ENCODE measurements at places on chromosomes 16 and 17.

DNA sequence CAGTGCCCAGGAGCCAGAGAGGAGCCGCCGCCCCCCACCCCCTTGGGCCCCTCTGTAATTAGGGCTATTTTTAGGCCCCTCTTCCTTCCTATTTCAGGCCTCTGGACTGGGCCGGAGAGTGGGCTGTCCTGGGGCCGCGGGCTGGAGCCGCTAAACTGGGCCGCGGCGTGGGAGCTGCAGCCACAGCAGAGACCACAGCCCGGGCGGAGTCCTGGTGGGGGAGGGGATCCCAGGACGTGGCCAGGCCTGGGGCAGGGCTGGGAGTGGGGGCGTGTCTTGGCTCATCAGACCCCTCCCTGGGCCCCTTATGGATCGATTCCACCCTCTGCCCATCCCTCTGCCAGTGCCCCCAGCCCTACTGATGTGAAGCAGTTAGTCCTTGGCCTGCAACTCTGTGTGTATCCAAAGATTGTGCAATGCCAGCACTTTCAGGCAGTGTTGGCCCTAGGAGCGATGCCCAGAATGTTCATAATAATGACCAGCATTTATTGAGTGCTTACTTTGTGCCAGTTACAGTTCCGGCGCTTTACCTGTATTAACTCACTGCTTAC, 15.0 kb upstream of the TAC4 start:
- no peak for DNase-seq

DNA sequence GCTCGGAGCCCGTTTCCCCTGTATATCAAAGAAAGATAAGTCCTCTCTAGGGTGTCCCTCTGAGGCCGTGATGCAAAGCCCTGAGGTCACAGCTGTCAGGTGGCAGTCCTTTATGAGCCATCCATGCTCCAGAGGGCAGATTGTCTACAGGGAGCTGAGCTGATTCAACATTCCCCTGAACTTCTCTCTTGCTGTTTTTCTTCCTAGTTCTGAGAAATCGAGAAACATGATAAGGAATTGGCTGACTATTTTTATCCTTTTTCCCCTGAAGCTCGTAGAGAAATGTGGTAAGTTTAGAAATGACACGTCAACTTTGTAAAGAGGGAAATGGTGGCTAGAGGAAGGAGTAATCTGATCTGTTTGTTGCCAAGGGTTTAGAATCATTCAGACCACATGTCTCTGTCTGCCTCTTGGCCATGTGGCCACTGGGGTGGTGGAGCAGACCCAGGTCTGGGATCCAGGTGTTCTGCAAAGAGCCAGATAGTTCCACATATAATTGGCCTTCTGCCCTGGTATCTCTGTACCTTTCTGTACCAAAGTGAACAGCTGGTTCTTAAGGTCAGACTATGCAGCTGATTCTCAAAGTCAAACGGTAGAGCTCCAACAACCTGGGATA, 3.5 kb downstream of the CTNS start:
- DNase-seq, result no peak

DNA sequence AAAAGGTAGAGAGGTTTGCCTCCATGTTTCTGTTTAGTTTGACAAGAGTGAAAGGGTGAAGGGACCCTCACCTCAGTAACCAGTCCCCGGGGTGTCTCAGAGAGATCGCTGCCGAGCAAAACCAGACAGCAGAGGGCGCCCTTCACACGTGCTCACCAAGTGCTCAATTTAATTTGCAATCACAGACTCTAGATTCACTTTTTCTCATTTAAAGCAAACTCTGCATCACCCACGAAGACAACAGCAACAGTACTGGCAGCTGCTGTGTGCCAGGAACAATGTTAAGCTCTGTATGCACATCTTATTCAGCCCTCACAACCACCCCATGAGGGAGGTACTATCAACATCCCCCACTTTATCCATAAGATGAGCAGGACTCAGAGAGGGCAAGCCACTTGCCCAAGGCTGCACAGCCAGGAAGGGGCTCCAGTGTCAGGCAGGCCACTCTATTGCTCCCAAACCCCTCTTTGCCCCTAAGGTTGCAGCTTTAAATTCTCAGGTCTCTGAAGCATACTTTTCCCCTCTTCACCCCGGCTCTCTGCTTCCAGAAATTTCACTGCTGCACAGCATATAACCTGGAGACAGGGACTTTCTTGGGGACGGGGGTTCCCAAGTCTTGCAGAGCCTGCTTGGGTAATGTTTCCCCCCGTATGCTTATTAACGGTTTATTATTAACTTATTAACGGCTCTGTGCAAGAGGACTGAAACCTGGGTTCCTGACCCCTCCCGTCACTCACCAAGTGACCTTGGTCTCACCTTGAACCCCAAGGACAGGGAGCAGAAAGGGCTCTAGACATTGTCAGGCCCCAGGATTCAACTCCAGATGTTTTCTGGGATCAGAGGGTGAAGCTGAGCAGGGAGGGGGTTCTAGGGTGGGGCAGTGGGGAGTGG, 70.9 kb downstream of the CNGB1 start:
- DNase-seq, result peak; percentile 18

- DNase-seq, result no peak
Observed at GRCh38 chr17:37339321-37339720, 36.5 kb upstream of the C17orf78 start.

DNA sequence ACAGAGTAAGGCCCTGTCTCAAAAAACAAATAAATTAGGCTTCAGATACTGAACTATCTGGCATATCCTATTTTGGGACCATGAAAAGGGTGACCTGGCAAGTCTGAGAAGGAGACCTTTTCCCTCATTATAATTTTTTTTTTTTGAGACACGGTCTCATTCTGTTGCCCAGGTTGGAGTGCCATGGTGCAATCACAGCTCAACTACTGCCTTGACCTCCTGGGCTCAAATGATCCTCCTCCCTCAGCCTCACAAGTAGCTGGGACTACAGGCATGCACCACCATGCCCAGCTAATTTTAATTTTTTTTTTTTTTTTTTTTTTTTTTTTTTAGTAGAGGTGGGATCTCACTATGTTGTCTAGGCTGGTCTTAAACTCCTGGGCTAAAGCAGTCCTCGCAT, 37.3 kb downstream of the PLCG2 start:
- no peak for DNase-seq

DNA sequence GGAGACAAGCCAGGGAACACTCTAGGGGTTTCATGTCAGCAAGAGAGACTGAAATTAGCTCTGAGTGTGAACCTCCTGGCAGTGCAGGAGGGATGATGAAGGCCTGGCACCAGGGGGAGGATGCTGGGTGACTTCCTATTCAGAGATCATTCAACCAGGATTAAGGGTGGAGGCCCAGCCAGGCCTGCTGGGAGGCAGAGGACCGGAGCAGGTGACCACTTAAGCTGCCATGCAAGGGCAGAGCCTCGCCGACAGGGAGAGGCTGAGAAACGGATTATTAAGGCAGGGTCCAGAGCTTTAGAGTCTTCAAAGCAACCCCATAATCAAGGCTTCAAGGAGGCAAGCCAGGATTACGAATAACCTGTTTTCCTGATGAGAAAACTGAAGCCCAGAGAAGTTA, 10.6 kb upstream of the SRCIN1 start:
- DNase-seq, result no peak

GRCh38 chr16:72677662-72678447, 370.1 kb downstream of the ZFHX3 start:
- peak; percentile 72 for DNase-seq

GRCh38 chr17:78173097-78173715, 4.8 kb downstream of the SYNGR2 start:
- DNase-seq, result no peak

GRCh38 chr17:78258323-78259191, 27.1 kb downstream of the TMEM235 start:
- no peak for DNase-seq

- no peak for DNase-seq
Observed at GRCh38 chr17:45288825-45289224, 26.9 kb upstream of the SPATA32 start.

- peak; percentile 64 for DNase-seq
Observed at GRCh38 chr17:47810200-47810821, 11.3 kb downstream of the OSBPL7 start.

DNA sequence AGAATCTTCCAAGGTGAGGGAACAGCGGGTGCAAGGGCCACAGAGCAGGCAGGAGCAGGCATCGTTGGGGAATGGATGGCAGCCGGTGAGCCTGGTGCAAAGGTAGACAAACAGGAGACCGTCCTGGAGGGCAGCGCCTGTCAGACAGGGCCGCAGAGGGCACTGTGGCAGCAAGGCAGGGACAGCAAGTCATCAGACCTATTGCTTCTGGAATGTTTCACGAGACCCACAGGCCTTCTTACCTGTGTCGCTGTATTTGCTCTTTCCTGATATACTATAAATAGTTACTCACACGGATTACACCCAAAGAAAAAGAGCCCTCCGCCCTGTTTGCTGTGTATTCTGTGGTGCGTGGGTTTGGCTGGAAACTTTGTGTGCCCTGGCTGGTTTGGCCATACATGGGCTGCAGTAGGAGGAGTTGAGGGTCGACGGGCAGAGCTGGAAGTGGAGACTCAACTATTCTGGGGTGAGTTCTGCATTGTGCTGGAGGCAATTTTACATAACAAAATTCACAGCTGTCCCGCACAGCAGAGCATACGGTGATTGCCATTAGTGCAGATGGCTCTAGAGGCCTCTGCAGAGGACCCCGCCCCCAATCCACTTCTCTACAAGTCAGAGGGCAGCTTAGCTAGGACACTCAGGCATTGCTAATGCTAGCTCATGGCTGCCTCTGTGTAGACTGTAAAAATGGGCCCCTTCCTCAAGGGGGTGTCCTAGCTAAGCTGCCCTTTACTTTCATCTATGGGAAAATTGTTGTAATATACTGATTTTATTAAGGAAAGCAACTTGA, 18.6 kb upstream of the POLR3E start:
- no peak for DNase-seq

DNA sequence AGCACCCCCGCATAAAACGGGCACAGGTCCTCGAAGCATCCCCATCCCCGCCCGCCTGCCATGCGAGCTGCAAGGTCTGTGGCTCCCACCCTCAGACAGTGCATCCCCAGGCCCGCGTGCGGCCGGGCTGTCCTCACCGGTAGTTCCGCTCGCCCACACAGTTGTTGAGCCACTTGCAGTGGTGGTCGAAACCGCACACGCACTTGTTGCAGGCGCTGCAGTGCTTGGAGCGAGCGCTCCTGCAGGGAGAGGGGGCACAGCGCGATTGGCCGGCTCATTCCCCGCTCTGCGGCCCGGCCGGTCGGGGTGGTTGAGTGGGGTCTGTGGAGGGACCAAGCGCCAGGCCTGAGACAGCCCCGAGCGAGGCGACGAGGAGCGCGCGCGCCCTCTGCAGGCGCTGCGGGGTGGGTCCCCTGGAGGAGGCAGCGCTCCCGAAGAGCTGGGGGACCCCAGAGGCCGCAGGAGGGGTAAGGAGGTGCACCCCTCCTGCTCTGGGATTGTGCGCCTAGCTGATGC, 6.0 kb upstream of the TPPP3 start:
- DNase-seq, result no peak

DNA sequence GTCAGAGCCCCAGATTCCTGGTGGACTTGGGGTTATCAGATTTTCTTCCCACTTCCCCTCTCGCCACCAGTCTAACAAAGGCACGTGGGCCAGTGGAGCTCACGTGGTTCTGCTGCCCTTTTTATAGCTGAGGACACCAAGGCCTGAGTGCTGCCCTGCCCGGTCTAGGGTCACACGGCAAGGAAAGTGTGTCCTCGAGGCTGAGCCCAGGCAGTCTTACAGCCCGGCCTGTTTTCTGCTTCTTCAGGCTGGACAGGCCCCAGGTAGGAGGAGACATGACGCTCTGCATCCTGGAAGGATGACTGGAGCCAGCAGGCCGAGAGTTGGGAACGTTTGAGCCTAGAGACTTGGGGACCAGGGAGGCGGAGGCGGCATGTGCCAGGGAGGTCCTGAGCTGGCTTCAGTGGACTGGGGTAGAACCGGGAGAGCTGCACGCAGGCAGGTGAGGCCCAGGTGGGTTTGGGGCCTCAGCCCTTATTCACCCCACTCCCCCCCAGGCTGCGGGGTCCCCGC, 3.5 kb downstream of the CTRB1 start:
- no peak for DNase-seq

GRCh38 chr17:63001689-63002394, 35.8 kb downstream of the TANC2 start:
- DNase-seq, result no peak

- DNase-seq, result peak; percentile 46
Observed at GRCh38 chr17:79294459-79295071, 219.9 kb downstream of the ENGASE start.

DNA sequence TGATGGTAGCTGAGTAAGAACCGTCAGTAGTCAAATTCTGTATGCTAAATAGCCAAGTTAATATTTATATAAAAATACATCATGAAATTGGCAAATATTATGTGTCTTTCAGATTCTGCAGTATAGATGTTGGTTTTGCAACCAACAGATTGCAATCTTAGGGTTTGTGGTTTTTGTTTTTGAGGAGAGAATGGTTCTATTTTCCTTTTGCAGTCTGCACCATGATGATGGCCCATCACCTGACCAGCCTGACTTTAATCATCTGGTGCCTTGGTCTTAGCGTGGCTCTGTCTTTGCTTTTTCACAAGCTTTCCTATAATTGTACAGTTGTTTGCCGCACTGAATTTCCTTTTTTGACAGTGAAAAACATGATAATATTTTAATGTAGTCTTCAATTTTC, 50.7 kb downstream of the NUP93 start:
- no peak for DNase-seq

- DNase-seq, result no peak
Observed at GRCh38 chr16:30567991-30568638, 3.4 kb downstream of the ZNF688 start.

- DNase-seq, result no peak
Observed at GRCh38 chr16:78939597-78939996, 660.9 kb downstream of the MAF start.

- DNase-seq, result peak; percentile 63
Observed at GRCh38 chr16:67659675-67660563, at the start of gene ACD. ACD (minus strand) TSS chr16:67660260; CDS start chr16:67660220, 40 bp downstream.

GRCh38 chr17:61155590-61156237, 243.9 kb upstream of the TBX2 start:
- no peak for DNase-seq

DNA sequence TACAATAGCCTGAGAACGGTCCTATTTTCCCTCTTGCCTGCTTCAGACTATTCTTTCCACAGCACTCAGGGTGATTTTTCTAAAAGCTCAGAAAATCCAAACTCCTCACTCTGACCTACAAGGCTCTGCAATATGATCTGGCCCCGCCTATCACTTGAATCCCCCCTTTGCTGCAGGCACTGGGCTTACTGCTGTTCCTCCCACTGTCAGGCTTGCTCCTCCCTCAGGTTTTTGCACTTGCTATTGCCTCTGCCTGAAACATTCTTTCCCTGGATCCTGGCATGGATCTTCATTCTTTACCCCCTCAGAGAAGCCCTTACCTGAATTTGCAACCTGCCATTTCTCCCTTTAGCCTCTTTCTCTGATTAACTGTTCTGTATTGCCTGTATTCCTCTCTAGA, 52.3 kb downstream of the RPGRIP1L start:
- DNase-seq, result no peak

- DNase-seq, result no peak
Observed at GRCh38 chr17:78693346-78694083, 88.6 kb downstream of the CYTH1 start.

GRCh38 chr17:79221597-79221996, 147.0 kb downstream of the ENGASE start:
- no peak for DNase-seq

GRCh38 chr16:3004781-3005284, 7.9 kb upstream of the CLDN9 start:
- DNase-seq, result no peak

Measured in LNCaP clone FGC (cell line).